Hematopoietic multipotent progenitor cell treated with erythropoietin and hydrocortisone succinate and interleukin-3 and kit ligand, for 8 days (in vitro differentiated cells): ENCODE measurements at places on chromosomes 5 and 9.
A peak's percentile ranks its signal among the peaks of the same experiment; 100 is the strongest.

- DNase-seq = no peak
Measured at GRCh38 chr9:131625508-131625787, 80.1 kb downstream of the PRRT1B start.

GRCh38 chr5:75055727-75056144 is 3.4 kb upstream of the GCNT4 start:
- no peak for DNase-seq

DNA sequence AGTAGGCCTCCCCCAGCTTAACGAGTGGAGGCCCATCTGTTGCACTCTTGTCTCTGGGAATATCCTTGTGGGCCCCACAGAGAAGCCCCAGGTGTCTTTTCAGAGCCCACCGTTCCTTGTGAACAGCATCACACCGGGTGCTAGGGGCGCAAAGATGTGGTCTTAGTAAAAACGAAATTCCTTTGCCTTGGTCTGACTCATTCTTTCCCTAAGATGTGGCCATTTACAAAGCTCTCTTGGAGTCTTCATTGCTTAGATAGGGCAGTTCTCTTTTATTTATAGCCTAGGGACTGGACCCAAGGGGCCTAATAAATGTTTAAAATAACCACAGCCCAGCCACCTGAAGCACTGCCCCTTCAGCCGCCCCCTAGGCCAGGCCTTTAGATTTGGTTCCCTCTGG is 52.8 kb upstream of the RPL26L1 start:
- no peak for DNase-seq

- DNase-seq = no peak
Measured at GRCh38 chr9:16787724-16788123, 82.7 kb downstream of the BNC2 start.

DNA sequence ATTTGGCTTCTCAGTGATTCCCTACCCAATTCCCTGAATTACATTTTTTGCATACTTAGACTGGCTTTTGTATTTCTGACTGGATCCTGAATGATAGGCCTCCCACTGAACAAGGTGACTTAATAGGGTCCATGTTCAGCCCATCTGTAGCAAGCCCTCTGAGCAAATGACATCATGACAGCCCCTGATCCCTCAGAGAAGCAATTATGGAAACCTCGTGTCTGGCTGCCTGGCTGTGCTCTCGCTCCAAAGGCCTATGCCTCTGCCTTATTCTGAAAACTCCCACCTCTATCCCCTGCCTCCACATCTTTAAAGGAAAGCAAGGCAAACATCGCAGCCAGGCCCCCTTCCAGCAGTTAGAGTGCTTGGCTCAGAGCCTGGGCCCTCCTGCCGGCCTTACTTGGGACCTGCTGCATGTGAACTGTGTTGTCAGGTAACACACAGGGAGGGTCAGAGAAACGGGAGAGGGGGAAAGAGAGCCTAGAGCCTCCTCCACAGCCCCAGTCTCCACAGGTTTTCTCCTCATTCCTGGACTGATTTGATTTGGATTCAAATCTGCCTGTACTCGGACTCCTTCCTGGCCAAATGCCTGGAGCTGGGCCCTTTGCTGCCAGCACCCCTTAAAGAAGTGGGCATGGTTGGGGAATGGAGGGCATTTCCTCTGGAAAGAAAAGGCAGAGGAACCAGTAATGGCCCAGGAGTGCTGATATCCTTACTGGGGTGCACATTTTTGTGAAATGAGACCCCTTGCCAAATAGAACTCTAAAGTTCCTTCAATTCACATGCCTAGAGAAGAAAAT is 3.8 kb downstream of the DCANP1 start:
- no peak for DNase-seq

DNA sequence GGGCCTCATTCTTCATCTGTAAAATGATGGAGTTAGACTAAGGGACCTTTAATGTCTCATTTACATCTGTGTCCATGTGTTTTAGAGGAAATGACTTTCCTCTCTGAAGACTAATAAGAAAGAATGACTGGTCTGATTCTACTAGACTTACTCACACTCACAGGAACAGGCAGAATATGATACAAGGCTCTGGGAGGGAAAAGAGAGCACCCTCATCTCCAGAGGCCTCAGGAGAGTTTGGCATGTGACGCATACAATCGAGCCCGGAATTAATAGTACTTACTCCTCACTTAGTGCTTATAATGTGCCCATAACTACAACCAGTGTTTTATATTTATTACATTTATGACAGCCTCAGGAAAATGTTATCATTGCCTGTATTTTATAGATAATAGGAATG is 608.7 kb downstream of the KCTD16 start:
- DNase-seq = no peak

- no peak for DNase-seq
Measured at GRCh38 chr9:29039258-29039657, 1466.0 kb upstream of the C9orf72 start.

- DNase-seq = no peak
Measured at GRCh38 chr5:167725264-167725663, 566.2 kb upstream of the WWC1 start.

- no peak for DNase-seq
Measured at GRCh38 chr5:123300266-123300665, 122.9 kb downstream of the CEP120 start.

DNA sequence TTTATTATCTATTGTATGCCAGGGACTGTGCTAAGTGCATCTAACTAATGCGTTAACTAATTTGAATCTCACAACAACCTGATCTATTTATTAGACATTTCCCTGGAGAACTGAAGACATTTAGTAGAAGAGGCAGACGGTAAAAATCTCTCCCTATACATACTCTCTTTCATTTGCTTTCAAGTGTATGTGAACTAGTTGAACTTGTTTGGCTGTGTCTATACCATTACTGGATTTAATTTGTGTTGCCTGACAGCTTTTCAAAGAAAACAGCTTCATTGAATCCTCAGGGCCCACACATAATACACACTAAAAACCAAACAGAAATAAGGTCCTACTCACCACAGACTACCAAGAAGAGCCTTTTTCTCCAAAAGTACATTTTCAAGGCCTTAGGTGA is 133.6 kb upstream of the NR3C1 start:
- DNase-seq = no peak

DNA sequence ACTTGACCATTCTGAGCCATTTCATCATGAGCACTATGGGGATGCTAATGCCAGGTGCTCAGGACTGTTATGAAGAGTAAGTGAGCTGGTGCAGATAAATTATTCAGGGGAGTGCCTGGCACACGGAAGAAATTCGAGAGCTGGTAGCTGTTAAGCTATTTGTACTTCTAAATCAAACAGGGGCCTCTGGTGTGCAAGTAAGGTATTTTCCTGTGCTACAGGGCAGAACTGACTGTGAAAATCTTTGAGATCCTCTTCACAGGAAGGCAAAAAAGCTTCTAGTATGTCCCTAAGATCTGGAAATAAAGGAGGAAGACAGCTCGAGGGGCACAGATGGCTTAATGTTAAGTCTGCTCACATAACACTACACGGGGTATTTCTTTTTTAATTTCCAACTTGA is 106.3 kb upstream of the SPOCK1 start:
- DNase-seq = peak; percentile 6

DNA sequence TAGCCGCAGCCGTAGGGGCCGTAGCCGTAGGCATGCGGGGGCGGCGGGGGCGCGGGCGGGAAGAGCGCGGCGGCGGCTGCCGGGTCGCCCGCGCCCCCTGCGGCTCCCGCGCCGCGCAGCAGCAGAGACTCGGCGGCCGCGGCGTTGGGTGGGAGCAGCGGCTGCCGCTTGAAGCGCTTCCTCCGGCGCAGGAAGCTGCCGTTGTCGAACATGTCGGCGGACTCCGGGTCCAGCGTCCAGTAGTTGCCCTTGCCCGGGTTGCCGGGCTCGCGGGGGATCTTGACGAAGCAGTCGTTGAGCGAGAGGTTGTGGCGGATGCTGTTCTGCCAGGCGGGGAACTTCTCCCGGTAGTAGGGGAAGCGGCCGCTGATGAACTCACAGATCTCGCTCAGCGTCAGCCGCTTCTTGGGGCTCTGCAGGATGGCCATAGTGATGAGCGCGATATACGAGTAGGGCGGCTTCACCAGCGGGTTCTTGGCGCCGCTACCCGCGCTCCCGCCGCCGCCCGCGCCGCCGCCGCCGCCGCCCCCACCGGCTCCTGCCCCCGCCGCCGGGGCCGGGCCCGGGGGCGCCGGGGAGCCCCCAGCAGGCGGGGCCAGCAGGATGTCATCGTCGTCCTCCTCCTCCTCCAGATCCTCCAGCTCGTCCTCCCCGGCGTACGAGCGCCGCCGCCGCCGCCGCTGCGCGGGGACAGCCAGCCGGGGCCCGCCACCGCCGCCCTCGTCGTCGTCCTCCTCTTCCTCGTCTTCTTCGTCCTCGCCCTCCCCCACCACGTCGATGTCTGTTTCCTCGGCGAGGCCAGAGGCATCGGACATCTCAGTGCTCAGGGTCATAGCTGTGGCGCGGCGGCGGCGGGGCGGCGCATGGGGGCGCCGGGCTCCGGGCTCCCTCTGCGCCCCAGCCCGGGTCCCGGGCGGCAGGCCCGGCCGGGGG is 781 bp downstream of the FOXD1 start:
- DNase-seq = peak; percentile 47

DNA sequence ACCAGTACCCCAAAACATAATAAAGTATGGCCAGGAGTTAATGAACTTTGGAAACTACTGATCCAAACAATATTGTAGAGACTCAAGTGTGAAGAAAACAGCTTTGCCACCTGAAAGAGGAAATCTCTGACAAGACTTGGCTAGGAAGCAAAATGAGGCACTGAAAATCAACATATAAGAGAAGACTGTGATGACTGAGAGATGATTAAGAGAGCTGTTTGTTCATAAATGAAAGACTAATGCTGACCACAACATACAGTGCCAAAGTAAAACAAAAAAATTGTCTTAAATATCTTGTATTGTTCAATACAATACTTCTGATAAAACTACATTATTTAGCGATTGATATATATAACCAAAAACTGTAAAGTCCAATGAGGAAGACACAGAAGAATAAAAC is 7.2 kb downstream of the RC3H2 start:
- DNase-seq = no peak

- no peak for DNase-seq
Measured at GRCh38 chr9:80156756-80157472, 585.1 kb downstream of the TLE4 start.

DNA sequence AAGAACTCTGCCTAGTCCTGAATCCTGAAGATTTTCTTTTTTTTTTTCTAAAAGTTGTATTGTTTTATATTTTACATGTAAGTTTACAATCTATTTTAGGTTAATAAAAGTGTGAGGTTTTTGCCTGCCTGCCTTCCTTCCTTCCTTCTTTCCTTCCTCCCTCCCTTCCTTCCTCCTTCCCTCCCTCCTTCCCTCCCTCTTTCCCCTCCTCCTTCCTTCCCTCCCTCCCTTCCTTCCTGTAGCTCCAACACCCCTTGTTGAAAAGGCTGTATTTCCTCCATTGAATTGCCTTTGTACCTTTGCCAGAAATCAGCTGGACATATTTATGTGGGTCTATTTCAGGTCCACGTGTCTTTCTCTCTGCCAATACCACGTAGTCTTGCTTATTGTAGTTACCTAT is 46.6 kb downstream of the CACNA1B start:
- no peak for DNase-seq

- no peak for DNase-seq
Measured at GRCh38 chr5:109141222-109142200, 268.3 kb downstream of the PJA2 start.

DNA sequence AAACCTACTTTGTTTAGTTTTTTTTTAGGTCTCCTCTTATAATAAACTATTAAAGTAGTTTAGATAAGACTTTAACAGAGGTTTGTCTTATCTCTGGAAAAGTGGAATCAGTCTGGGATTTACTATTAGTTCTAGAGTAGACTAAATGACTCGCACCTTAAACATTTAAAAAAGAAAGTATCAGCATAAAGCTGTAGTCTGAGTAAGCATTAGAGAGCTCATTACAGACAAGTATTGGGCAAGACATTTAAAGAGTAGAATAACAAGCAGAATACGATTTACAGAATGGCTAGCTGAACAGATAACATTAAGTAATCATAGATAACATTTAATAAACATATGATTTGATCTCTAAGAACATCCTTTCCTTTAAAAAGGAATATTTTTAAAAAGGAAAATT is 226.0 kb upstream of the DMAC1 start:
- DNase-seq = no peak

- peak; percentile 77 for DNase-seq
Measured at GRCh38 chr5:170301981-170302652, 4.5 kb upstream of the LCP2 start.
